ENCODE measurements at places on chromosomes 2 and 18.

DNA sequence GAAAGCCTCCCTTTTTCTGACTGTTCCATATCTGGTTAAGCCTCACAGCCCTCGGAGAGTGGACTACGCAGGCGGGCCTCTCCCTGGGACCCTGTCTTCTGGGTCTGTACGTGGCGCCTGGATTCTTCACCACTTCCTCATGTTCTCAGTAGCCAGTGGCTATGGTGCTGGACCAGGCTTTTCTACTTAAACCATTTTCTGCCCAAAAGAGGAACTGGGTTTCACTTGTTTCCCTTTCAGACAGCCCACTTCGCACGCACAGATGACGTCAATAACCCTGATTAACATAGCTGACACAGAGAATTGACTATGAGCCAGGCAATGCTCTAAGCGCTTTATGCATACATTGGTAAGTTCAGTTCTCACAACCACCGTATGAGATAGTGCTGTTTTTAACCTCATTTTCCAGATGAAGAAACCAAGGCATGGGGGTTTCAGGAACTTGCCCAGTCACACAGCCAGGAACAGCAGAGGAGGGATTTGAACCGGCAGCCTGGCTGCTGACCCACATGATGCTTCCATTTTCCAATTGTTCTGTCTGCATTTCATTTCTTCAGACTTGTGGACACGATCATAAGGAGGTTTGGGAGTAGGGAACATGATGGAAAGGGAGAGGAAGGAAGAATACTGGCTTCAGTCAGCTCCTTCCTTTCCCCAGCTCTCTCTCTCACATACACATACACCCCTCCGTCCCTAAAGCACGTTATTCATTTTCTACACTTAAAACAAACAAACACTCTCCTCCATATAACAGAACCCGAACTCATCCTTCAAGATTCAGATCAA is 41.7 kb downstream of the MYOM1 start:
- DNase-seq, result no peak

GRCh38 chr18:35022426-35023001 is 18.7 kb upstream of the MAPRE2 start:
- no peak for DNase-seq

GRCh38 chr2:235347691-235348090 is 146.2 kb upstream of the AGAP1 start:
- no peak for DNase-seq

DNA sequence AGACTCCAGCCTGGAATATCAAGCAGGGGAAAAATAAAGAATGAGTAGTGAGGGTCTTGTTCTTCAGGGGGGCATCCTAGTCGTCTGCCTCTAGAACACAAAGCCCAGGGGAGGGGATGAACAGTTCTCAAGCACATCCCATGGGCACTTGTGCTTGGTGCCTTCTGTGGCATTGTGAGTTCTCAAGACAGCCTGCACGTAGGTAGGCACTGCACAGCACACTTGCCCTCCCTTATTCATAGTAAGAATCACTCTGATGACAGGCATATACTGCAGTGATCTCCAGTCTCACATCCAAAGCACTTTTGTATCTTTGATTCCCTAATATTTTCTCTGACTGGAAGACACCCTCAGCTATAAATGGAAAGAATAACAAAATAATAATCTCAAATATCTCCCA is 104.7 kb upstream of the CNGA3 start:
- no peak for DNase-seq

- peak; percentile 83 for DNase-seq
Observed at GRCh38 chr2:45962177-45962921, 310.9 kb downstream of the PRKCE start.

- no peak for DNase-seq
Observed at GRCh38 chr2:202387608-202388342, 11.6 kb downstream of the BMPR2 start.

DNA sequence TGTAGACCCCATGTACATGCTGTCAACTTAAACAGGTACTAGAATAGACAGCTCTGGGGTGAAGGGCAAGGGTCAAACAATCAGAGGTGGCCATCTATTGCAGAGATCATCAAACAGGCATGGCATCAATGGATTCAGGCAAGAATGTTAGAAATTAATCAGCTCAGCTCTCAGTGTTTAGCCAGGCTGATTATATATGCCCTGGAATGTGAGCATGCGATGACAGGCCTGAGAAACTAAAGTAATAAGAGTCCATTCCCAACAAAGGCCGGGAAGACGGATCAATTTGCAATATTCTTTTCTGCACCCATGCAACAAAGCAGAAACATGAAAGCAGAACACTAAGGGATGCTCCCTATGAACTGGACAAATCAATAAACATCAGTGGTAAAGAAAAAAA is 380.5 kb upstream of the SPRED2 start:
- DNase-seq, result no peak

DNA sequence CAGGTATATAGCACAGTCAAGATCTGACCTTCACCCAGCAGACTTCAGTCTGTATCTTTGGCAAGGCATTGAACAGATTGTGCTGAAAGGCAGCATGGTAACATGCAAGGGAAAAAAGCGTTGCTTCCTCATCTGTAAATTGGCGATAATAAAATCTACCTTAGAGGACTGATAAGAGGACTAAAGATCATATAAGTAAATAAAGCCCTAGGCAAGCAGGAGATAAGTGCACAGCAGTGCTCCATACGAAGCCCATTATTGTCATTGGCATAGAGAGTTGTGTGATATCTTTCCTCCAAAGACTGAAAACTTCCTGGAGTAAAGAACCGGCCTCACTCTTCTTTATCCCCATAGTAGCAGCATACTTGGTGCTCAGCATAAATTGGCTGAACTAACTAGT is 162.6 kb downstream of the ANKRD44 start:
- DNase-seq, result no peak

- no peak for DNase-seq
Observed at GRCh38 chr2:68359889-68360288, 5.2 kb upstream of the PLEK start.

- DNase-seq, result no peak
Observed at GRCh38 chr18:22290004-22290403, 120.6 kb downstream of the GATA6 start.

DNA sequence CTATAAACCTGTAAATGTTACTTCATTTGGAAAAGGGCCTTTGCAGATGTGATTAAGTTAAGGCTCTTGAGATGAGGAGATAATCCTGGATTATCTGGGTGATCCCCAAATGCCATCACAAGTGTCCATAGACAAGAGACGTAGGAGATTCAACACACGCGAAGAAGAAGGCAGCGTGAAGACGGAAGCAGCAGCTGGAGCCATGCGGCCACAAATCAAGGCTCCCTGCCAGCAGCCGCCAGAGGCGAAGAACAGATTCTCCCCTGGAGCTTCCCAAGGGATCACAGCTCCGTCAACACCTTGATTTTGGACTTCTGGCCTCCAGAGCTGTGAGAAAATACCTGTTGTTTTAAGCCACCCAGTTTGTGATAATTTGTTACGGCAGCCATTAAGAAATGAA is 11.0 kb upstream of the VAPA start:
- no peak for DNase-seq

GRCh38 chr2:176584333-176584732 is 315.1 kb downstream of the MTX2 start:
- no peak for DNase-seq

DNA sequence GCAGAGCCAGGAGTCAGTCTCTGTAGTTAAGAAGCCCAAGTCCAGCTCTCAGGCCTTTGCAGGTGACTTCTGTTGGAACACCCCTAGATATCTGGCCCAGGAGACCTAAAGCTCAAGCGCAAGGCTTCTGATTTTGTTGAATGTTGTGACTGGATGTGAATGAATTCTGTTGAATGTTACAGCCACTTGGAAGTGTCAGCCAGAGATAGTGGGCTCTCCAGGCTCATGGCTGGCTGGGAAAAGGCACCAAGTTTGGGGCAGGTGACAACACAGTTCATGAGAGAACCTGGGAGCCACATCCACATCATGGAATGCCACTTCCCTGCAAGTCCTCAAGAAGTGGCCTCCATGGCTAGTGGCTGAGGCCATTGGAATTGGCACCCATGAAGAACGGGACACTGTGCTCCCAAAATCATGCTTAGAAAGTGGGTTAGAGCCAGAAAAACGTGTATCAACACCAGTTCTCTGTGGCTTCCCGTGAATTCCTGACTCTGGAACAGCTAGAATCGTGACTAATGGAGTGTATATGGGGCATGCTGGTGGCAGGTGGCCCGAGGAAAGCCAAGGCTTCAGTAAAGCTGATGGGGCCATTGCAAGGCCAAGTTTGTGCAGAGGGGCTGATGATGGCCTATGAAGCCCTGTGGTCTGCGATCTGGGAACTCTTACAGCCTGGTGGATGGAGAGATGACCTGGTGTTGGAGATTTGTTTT is 30.2 kb downstream of the EDAR start:
- DNase-seq, result no peak

GRCh38 chr18:4581966-4582365 is 126.9 kb upstream of the DLGAP1 start:
- no peak for DNase-seq

DNA sequence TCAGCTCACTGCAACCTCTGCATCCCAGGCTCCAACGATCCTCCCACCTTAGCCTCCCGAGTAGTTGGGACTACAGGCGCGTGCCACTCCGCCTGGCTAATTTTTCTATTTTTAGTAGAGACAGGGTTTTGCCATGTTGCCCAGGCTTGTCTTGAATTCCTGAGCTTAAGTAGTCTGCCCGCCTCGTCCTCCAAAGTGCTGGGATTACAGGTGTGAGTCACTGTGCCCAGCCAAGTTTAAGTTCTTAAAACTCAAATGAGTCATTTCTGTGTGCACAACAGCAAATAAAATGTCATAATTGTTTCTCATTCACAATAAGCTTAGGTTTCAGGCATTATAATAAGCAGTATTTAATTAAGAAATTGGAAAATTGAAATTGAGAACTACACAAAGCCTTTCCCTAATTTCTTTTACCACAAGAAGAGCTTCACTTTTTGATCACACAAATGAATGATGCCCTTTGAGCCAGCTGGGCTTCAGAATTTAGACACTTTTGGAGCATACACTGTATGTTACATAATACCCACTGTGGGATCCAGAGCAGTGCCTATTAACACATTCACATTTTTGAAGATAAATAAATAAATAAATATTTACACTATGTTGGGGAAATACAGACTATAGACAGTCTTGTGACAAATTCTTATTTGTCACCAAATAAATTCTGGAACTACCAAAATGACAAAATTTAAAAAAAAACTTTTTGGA is 8.6 kb upstream of the ME2 start:
- DNase-seq, result no peak

- no peak for DNase-seq
Observed at GRCh38 chr18:24785019-24785418, 324.6 kb downstream of the HRH4 start.

DNA sequence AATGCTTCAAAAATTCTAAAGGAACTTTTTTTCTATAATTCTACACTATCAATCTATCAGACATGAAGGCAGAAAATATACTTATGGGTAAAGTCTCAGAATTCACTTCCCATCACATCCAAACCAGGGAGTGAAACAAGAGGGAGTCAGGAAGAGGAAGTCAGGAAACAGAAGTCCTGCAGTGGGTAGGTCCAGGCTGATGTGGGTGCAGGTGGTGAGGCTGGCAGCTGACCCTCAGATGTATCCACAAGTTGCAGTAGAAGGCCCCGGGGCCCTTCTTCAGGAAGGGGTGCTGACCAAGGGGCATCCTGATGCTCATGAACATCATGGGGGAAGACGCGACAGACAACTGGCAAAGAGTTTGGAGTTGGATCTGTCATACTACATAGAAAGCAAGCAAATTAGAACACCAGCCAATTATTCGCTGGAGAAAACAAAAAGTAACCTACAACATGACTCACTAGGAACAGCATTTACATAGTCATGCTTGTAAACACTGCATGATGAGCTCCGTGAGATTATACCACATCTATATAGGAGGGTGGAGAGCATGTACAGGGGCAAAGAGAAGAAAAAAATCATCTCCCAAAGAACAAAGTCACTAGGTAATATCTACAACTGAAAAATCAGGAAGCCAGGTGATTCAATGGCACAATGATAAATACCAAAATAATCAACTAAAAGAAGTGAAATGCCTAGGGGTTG is 4.2 kb downstream of the UXS1 start:
- DNase-seq, result no peak

- DNase-seq, result no peak
Observed at GRCh38 chr2:98835831-98836385, 100.1 kb downstream of the CRACDL start.

DNA sequence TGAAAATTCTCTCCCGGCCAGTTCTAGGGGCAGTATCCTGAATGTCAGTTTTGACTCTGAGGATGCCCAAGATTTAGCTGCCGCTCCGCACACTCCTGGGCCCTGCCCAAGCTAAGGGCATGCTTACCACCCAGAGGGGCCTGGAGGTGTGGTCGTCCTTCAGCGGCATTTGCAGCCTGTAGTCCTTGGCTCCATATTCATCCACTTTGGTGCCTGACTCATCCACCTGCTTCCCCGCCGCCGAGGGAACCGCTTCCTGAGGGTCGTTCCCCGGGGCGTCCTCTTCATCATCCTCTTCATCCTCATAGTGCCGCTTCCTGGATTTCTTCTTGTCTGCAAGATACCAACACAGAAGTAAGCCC is 577 bp downstream of the ERCC3 start:
- no peak for DNase-seq

DNA sequence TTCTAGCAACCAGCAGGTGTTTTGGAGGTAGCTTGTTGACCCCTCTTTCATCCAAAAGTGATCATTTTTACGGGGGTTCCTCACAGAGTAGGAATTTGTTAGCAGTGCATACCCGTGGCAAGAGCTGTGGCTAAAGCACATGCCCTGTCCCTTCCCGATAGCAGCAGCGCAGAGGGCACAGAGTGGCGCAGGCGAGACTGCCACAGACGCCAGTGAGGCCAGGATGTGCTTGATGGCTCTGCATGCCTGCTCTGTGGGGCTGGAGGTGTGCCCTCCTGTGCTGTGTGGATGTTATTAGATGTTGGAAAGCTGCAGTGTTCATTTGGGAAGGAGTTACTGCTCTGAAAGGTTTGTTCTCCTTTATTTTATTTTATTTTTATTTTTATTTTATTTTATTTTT is 153.6 kb downstream of the FAM210A start:
- no peak for DNase-seq

- peak; percentile 86 for DNase-seq
Observed at GRCh38 chr2:238847841-238848690, at the start of gene TWIST2. Gene TWIST2 (plus strand): TSS chr2:238848085. CDS start chr2:238848216, 131 bp downstream.

DNA sequence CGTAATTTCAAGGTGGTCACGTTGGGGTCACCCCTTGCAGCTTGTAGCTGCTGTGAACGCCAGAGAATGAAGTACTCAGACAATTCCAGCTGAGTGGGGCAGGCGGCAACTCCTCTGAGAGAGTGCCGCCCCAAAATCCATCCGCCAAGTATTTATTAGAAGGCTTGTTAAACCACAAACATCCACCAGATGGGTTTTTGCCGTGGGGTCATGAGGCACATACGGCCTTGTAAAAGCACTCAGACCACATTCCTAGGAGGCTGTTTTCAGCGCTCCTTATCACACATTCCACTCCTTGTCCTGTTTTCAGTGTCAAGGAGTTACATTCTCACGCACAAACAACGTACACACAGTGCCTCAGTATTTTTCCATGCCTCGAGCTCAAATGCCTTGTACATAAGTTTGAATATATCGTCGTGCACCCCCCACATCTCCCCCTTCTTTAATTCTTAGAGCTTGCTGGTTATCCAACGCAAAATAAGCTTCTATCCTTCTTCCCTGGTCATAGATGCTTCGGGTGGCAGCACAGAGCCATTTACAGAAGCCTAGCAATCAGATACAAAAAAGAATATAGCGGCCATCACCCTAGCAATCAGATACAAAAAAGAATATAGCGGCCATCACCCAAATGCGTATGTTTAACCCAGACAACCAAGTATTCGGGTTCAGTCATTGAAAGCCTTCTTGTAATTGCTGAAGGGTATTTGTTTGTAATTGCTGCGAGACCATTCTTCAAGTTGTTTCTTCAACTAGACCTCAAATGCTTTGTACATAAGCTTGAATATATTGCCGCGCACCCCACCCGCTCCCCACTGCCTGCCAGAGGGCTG is 7.3 kb downstream of the ALPP start:
- DNase-seq, result no peak

GRCh38 chr2:178108176-178108575 is 4.1 kb upstream of the RBM45 start:
- DNase-seq, result no peak
